ENCODE measurements at places on chromosomes 2 and 18.
A peak's percentile ranks its signal among the peaks of the same experiment; 100 is the strongest.

DNA sequence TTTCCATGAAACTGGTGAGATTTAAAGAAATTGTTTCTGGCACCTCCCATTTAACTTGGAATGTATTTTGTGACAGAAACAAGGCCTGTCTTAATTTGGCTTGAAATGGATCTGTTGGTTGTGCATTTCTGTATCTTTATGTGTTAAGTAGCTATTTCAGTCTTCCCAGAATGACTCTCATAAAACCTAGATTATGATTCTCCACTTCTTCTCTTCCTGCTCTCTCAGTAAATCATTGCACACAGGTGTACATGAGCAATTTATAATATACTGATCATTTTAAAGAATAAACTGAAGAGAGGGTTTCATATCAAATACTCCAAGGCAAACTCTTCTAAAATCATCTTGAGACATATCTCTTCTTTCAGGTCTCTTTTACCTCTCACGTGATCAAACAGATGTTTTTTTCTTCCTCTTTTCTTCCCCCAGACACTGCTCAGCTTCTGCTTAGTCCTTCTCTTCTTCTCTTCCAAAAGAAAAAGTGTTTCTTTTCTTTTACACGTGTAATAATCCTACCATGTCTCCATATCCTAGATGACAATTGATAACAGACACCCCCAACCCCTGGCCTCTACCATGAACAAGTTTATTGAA, 112.0 kb downstream of the PPP1R1C start:
- DNase-seq = no peak

DNA sequence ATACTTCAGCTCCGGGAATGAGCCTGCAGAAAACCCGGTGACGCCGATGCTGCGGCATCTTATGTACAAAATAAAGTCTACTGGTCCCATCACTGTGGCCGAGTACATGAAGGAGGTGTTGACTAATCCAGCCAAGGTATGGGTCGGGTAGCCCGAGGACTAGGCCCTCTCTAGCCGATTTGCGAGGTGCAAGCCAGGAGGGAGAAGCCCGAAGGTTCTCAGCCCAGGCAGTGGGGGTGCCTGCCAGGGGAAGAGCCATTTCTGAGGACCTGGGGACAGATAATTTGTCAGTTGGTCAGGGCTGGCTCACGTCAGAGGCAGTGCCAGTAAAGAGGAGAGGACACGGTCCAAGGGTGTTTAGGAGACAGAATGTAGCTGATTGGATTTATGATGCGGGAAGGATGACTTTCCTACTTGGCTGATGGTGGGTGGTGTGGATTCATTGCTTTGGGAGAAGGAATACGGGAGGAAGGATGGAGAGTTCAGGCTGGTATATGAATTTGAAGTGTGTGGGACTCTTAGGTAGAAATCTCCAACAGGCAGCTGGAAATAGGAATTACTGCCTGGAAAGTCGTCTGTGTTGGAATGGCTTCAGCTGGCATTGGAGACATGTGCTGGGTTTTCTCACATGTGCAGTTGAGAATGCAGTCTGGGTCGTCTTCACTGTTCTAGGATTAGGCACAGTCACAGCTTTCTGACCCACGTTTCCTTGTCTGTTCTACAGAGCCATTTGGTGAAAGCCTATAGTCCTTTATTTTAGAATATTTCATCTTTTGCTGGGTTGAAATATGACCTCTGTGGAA, 874 bp downstream of the NDUFAF7 start:
- DNase-seq = peak; percentile 36

DNA sequence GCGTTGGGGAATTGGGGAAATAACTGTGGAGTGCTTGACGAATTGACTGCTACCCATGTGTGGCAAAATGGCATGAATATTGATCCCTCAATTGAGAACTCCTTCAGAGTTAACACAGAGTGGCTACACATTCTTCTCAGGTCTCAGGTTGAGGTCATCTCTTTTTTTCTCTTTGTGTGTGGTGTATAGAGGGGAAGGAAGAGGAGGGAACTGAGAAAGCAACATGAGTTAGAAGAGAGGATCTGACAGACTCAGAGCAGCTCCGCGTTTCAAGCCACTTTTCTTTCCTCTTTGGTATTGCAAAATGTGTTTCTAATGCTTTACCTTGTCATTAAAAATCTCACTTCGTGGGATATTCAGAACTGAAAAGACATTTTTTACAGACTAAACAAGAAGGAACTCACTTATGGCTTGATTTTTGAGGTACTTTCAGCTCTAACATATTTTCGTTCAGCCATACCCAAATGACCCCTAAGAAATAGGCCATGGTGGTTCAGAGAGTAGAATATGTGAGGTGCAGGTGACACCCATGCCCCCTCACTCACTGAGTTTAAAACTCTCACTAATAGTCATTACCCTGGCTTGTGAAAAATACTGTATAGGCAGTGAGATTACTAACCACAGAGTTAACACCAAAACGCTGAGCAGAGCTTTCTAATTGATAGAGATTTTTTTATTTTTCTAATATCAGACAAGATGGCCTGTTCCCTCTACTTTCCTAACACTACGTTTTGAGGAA, 22.5 kb downstream of the STAT4 start:
- DNase-seq = no peak

DNA sequence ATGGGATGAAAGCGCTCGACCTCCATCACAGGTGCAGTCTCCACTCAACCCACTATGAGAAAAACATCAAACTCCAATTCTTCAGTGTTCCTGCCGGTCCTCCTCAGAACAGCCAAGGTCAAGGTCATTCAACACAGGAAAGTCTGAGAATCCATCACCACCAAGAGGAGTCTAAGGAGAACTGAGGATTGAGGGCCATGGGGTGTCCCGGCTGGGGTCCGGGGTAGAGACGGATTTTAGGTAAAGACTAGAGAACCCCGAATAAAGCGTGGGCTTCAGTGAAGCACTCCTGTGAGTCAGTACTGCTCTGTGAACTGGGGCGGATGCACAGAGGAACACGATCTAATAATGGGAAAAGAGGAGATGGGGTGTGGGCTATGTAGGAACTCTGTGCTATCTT, 41.8 kb downstream of the PTGR3 start:
- no peak for DNase-seq

All from amniotic epithelial cell (primary cell).